Left ventricle myocardium inferior (tissue), 1 donor: ENCODE measurements at places on chromosomes 7 and 10. TPM values are rescaled to one million over a fixed set of nuclear protein-coding genes. Genes with fewer than 3 reads are reported as not detected.

DNA sequence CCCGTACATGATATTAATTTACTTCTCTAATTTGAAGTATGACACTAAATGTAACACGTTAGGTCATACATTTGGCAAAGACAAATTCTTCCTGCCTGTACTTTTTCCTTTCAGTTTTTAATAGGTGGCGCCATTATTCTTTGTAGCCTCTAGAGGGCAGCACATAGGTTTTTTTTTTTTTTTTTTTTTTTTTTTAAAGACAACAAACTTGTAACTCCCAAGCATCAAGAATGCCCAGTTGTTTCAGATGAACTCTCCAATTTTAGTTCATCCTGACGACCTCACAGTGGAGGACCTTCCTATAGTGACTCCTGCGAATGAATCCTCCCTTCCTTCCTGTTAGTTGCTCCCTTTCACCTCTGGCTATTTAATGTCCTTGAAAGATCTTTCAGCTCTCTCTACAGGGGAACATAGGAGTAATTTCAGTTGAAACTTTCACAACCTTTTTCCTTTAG is 139.3 kb upstream of the HDAC9 start:
- DNase-seq = no peak

DNA sequence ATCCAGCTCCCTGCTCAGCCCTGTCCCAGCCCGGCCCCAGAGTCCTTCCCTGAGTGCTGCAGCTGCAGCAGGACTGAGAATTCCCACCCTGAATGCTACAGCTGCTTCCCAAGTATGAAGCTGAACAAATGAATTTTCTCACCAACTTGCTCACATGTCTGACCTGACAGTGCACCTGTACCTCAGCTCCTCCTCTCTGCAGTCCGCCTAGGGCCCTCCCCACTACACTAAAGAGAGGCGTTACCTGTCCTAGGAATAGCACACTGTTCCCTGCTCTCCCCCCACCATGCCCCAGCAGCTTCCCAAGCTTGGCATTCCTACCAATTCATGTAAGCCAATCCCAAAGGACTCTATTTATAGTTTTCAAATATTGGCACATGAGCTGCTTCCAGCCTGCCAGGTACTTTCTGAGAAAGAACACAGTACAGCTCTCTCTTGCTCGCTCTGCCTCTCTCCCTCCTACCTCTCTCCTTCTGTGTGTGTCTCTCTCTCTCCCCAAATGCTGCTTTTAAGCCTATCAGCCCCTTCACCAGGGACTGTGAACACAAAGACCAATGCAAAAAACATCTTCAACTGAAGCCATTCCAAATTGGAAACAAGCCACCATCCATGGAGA is 400.1 kb downstream of the TNS3 start:
- DNase-seq = peak; percentile 52

- DNase-seq = no peak
These were observed 95.4 kb upstream of the SHH start for GRCh38 chr7:155907450-155908200.

DNA sequence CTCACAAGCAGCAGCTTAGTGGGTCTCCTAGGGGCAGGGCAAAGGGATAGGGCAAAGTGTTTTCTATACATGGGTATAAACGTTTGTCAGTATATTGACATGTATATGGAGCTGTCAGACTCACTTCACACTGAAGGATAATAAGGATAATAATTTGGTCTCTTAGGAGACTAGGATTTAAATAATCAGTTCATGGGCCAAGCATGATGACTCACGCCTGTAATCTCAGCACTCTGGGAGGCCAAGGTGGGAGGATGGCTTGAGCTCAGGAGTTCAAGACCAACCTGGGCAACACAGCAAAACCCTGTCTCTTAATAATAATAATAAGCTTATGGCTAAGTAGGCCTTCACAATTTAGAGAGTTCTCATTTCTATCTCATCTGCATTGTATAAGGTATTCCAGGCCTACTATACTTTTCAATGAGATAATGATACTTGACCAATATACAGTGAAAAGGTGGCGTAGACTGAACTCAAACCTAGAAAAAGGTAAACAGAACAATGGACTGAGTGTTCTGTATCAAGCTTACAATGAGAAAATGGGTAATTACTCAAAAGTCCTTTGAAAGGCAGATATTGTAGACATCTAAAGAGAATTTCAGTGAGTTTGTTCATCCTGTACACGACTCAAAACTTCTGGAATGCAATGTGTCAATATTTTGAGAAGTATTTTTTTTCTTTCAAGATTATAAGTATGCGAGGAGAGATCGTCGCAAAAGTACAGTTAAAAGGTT is 7.0 kb downstream of the GSAP start:
- no peak for DNase-seq

DNA sequence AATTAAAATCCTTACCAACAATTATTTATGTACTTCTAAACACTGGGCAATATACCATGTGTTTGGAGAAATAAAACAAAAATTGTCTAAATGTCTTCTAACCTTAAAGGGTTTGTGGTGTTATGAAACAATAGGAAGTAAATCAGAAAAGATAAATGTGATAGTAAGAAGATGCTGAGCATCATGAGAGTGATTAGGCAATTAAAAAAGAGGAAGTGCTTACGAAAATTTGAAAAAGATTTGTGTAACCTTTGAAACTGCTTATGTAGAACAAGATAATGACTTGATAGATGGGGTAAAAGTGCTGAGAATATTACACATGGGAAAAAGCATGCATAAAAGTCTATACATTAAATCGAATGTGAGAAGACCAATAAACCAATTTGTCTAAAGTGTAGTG is 573.4 kb upstream of the CNTNAP2 start:
- DNase-seq = no peak

DNA sequence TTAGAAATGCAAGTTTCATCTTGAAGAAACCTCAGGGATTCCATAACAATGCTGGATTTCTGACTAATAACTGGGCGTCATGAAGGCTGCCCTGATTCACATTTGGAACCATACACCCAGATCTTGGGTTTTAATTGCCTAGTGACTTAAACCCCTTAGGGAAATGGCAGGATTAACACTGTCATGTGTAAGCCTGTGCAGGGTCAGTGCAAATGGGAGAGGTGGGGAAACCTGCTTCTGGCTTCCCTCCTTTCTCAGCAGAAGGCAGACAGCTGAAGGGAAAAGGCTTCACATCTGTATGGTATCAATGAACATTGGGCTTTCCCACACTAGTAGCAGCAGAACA is 364.2 kb downstream of the ANKRD30A start:
- DNase-seq = no peak

GRCh38 chr7:25314731-25315267 is 86.5 kb upstream of the NPVF start:
- no peak for DNase-seq

The A1CF gene
- total RNA-seq = not detected

The SVIL gene
- 403 TPM for total RNA-seq

DNA sequence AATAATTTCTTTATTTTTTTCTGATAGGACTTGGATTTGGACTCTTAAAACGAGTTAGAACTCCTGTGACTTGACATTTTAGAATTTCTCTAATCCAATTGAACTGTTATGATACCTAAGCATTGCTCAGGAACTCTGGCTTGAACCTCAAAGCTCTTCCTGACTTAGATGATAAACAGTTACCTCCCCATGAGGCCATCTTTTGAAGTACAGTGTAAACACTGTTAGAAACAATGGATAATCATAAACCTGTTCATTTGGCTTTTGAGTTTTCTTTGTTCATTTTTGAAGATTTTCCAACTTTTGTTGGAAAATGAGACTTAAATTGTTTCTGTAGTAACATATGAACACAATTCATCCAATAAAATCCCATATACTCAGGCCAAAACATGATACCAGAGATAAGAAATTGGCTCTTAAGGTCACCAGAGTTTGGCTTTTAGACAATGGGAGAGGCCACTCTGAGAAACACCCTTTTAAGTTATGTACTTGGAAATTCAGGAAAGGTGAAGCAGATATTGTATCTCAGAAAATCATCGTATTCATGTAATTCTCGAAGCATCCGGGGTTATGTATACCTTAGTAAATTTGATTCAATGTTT is 59.6 kb downstream of the RUNDC3B start:
- no peak for DNase-seq

- no peak for DNase-seq
These were observed 52.2 kb upstream of the PDGFA start for GRCh38 chr7:571718-572415.

The BTBD16 gene
- total RNA-seq = not detected
